ENCODE measurements at places on chromosomes 7 and 10.

DNA sequence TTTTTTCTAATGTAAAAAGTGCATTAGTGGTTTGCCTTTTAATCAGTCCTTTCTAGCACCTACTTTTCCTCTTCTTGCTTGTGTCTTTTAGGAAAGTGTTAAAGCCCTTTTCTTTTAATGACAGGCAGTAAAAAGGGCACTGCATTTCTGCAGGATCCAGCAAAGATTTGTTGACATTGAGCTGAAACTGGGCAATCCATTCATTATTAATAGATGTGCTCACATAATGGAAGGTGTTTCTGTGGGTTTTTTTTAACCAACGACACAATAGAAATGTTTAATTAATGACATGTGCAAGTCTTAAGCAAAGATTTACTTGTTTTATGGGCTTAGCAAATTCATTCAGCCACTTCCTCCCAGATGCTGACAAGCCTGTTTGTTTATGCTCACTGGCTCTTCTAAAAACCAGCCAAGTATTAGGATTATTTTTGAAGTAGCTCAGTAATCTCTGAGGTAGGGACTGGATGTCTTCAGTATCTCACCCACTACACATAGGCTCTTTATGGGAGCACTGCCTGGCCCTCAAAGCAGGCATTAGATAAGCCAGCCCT is 1201.1 kb downstream of the SORCS1 start:
- DNase-seq, result no peak

DNA sequence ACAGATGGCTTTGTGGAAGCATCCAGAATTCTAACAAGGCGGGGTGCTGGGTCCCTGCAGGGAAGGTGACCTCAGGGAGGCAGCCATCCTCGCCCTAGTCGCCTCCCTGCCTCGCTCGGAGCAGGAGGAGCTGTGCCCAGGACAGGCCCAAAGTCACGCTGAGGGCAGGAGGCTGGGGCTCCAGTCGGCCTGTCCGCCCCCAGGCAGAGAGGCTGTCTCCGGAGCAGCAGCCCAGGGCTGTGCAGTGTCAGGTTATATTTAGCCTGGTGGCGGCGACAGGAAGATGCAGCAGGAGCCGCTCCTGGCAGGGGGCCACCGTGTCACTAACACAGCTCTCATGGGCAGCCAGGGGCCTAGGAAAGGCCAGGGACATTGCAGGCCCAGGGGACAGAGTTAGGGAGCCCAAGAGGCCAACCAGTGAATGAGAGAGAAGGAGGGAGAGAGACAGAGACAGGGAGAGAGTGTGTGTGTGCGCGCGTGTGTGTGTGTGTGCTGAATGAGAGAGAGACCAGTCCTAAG is 13.5 kb downstream of the KCNH2 start:
- no peak for DNase-seq

DNA sequence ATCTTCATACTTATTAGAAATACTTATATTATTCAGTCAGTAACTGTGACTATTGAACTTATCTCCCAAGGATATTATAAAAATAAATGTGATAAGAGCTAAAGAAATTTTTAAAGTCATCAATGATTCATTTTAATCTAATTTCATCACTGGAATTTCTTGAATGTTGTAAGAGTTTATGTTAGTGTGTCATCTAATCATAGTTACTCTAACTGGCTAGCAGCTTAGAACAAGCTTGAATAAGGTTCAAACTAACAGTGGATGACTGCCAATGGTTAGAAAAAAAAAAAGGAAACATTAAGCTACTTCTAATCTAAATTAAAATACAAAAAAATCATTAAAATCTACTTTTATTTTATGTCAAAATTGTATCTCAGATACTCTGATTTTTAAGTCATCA is 1066.3 kb downstream of the CNTNAP2 start:
- no peak for DNase-seq

GRCh38 chr7:108293149-108293612 is 163.0 kb upstream of the LAMB4 start:
- no peak for DNase-seq

DNA sequence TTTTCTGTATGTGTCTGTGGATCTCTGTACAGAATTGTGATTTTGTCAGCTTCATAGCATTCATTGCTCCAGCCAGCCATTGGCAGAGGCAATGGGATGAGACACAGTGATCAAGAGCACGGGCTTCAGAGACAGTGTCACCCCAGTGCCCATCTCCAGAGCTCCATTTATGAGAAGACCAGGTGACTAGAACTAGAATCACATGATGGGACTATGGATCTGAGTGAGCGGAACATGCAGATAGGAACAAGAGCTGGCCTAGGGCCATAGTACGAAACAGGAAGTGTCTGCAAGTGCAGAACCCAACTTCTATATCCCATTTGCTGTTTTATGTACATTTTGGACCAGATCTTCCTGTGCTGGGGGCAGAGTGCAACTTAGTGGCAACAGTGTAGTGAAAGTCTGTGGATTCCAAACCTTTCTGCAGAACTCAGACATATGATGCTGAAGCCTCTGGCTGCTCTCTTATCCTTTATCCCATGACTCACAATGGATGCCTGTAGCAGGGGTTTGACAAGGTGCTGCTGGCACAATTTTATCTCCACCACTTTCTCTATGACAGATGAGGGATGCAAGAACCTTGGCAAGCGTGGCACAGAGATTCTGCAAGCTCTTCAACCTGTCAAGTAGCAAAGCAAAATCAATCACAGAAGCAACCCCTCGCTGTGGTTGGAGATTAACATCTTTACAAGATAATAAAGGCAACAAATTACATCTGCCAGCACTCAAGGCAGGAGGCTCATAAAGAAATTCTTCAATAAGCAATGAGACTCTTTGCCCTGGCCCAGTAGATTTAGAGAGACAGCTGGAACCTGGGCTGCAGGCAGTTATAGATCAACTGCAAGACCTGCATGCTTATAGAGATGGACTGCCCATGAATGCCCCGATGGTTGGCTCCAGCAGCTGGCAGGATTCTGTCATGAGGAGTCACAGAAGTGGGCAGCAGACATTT is 681.3 kb downstream of the TNS3 start:
- no peak for DNase-seq

- no peak for DNase-seq
Observed at GRCh38 chr7:66206934-66207240, 1.8 kb downstream of the TPST1 start.

DNA sequence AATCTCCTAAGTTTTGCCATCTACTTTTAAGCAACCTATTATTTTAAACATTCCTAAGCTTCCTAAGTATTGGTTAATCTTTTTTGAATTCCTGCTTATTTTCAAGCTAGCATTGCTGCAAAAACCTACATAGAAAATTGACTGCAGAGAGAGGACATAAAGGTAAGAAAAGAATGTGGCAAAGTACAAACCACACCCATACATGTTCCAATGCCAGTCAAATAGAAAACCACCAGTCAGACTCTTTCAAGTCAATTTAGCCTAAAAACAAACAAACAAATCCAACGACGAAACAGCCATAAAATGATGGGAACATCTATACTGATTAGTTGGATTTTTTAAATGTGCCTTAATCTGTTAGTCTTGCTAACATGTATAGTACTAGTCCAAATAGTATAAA is 804.8 kb downstream of the GRM8 start:
- DNase-seq, result no peak

- no peak for DNase-seq
Observed at GRCh38 chr7:141550386-141551093, 670 bp upstream of the AGK start.

DNA sequence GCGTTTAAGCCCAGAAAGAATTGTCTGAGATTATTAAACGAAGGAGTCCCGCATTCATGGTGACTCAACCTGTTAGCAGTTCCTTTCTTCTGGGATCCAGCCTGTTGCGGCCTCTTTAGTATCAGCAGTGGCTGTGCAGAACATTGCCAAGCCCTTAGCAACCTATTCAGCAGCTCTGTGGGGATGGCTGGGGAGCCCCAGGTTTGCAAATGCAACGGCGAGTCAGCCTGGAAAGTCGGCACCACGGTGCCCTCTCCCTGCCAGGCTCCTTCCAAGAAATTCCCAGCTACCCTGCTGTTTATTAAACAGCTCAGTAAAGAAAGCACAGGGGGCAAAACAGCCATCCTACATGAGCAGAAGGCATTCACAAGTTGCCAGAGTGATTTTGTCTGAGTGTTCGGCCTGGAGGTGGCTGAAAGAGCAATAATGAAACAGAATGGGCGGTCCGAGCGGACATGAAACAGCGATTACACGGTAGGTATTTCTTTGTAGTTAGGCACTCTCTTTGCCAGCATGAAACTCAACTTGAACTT is 198.3 kb downstream of the BAMBI start:
- no peak for DNase-seq

GRCh38 chr10:96511044-96511945 is 2.4 kb downstream of the TLL2 start:
- peak; percentile 39 for DNase-seq

DNA sequence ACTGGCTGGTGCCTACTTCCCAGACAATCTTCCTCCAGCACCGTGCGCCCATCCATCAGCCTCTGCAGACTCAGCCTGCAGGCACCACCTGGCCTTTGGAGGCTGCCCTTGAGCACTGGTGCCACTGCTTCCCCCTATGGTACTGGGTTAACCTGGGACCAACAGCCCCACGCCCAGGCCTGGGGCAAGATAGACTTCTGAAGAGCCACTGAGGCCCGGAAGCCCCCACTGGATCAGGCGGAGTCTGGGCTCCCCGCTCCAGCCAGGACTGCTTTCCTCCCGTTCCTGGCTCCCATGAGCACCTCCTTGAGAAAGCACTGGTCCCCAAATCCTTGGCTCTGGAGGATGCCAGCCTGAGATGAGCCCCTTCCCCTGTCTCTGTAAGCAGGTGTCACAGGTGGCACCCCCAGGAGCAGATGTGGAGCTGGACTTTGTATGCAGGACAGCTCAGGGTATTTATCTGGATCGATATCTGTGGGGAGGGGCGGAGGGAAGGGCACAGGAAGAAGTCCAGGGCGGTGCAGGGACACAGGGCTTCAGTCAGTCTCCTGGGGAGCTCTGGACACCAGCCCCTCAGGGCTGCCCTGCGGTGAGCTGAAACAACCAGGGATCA is 206.5 kb upstream of the PPP2R2D start:
- no peak for DNase-seq

All from CD8-positive, alpha-beta T cell (primary cell).